Activated T-cell treated with anti-CD3 and anti-CD28 coated beads, Interleukin-2, amount 50 U/mL, for 72 hours (primary cell): ENCODE measurements at places on chromosomes 1 and 21.

GRCh38 chr21:39388811-39389155 lies 39.9 kb upstream of the HMGN1 start:
- no peak for DNase-seq
- H3K27me3 ChIP-seq, result no peaks in the 10 kb centered on the region
- no peak overlapping the region for H3K27ac ChIP-seq

DNA sequence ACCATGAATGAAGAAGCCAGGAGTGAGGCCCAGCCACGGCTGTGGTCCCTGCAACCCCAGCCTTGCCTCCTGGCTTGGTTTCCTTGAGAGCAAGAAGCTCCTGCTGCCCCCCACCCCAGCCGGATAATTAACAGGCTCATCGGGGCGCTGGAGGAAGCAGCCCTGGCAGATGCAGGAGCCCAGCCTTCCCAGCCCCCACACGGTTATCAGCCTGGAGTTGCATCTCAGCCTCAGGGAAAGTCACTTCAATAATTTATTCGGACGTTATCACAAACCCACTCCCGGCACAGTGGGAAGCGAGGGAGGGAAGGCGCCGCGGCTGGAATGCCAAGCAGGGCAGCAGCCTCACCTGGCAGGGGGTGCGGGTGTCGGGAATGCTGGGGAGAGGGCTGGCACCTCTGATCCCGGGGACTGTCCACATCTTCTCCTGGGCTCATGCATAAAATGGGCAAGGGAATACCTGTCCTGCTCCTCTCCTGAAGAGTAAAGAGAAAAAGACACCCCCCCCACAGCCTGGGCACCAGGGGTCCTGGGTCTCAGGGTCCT lies 43.3 kb upstream of the LRP8 start:
- peaks cover 22% of the 10 kb centered on the region for H3K4me1 ChIP-seq
- no peak for DNase-seq
- H3K4me3 ChIP-seq, result no peak overlapping the region

GRCh38 chr1:117696561-117696960 lies 90.7 kb downstream of the TENT5C start:
- no peak overlapping the region for H3K27ac ChIP-seq
- DNase-seq, result no peak
- H3K4me3 ChIP-seq, result no peak overlapping the region
- peaks cover 41% of the 10 kb centered on the region for H3K27me3 ChIP-seq
- no peaks in the 10 kb centered on the region for H3K36me3 ChIP-seq

DNA sequence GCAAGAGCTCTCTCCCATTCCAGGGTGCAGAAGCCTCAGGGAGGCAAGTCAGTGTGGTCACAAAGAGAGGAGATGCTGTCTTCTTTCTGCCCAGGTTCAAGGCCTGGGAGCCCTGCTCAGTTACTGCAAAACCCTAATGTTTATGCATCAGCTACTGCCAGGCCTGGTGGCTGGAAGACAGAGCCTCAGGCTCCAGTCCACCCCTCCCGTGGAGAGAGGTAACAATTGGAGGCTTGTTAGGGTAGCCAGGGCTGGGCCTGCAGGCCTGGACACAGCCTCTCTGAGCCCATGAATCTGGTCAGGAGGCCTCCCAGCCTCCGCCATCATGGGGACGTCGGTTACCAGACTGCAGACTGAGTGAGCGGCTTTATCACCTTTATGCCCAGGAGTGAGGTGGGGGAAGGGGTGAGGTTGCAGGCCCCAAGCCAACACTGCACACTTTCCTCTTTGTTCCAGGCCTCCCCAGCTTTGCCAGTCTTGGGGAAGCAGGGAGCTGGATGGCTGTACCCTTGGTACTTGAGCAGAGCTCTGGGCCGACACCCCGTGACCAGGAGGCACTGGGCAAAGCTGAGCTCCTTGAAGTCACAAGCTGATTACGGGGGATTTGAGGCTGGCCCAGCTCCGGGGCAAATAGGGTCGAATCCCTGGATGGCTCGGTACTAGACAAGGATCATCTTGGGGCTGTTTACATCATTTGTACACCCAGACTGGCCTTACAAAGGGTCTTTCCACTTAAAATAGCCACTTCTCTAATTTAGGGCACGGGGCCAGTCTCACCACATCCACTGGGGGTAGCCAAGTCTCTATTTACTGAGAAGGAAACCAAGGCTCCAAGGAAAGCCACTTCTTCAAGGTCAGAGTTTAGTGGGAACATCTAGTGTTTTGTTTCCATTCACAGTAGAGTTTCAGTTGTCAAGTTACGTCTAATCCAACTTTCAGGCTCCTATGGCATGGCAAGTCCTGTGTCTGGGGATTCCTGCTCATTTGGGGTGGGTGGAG lies 5.2 kb downstream of the SLC2A1 start:
- H3K36me3 ChIP-seq, result peaks cover 6% of the 10 kb centered on the region
- peak overlapping the region; percentile 6 for H3K27ac ChIP-seq
- peaks cover 81% of the 10 kb centered on the region for H3K4me1 ChIP-seq
- no peak for DNase-seq

GRCh38 chr1:28735961-28736449 lies 735 bp upstream of the YTHDF2 start:
- no peaks in the 10 kb centered on the region for H3K27me3 ChIP-seq
- peaks cover 33% of the 10 kb centered on the region for H3K4me1 ChIP-seq
- no peak for DNase-seq
- H3K27ac ChIP-seq, result peak overlapping the region; percentile 93

GRCh38 chr1:234676103-234676594 lies 66.2 kb upstream of the IRF2BP2 start:
- peak overlapping the region; percentile 77 for H3K4me3 ChIP-seq
- peak overlapping the region; percentile 78 for H3K27ac ChIP-seq
- peak; percentile 59 for DNase-seq
- H3K4me1 ChIP-seq, result peaks cover 14% of the 10 kb centered on the region

DNA sequence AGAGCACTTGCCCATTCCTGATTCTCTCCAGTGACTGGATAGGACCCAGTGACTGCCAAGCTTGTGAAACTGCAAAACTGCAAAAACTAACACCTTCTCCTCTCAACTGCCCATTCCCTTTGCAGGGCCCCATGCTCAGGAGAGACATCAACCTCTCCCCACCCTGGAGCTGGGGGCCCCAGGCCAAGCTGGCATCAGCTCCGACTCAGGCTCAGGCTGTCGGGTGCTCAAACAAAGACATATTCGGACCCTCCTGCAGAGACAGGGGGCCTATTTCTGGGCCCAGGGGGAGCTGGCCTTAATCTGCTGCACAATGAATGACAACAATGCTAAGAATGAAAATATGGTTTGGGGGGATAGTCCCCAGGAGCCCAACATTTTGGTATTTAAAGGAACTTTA lies 11.8 kb downstream of the LMX1A start:
- DNase-seq, result no peak
- no peak overlapping the region for H3K27ac ChIP-seq
- no peaks in the 10 kb centered on the region for H3K4me1 ChIP-seq
- H3K4me3 ChIP-seq, result no peak overlapping the region

GRCh38 chr1:62301726-62302390 lies 17.4 kb downstream of the KANK4 start:
- no peaks in the 10 kb centered on the region for H3K4me1 ChIP-seq
- no peak overlapping the region for H3K4me3 ChIP-seq
- H3K27ac ChIP-seq, result no peak overlapping the region
- no peaks in the 10 kb centered on the region for H3K27me3 ChIP-seq
- no peaks in the 10 kb centered on the region for H3K36me3 ChIP-seq

GRCh38 chr1:193677874-193678273 lies 491.5 kb upstream of the B3GALT2 start:
- H3K27ac ChIP-seq, result no peak overlapping the region
- H3K4me1 ChIP-seq, result peaks cover 6% of the 10 kb centered on the region
- H3K36me3 ChIP-seq, result no peaks in the 10 kb centered on the region

- peaks cover 39% of the 10 kb centered on the region for H3K27me3 ChIP-seq
- no peak overlapping the region for H3K4me3 ChIP-seq
- no peak overlapping the region for H3K27ac ChIP-seq
- H3K36me3 ChIP-seq, result peaks cover 8% of the 10 kb centered on the region
- H3K4me1 ChIP-seq, result peaks cover 14% of the 10 kb centered on the region
Measured at GRCh38 chr1:236400061-236400603, 6.0 kb downstream of the EDARADD start.

DNA sequence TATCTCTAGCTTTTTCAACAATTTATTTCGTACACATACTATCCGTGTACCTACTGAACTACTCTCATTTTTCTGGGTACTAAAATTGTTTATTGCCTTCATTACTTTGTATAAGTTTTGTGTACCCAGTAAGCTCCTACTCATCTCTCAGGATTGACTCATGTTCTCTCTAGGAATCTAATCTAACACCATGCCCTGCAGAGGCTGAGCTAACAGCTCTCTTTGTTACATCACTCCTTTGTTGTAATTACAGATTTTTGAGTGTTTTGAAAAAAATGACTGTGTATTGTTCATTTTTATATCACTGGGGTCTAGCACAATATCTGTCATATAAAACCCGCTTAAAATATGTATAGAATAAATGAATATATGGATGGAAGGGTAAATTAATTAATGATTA lies 167.1 kb downstream of the ATP6V1G3 start:
- H3K27me3 ChIP-seq, result no peaks in the 10 kb centered on the region
- H3K4me3 ChIP-seq, result no peak overlapping the region
- H3K36me3 ChIP-seq, result peaks cover 23% of the 10 kb centered on the region
- no peak for DNase-seq

GRCh38 chr1:232213928-232214327 lies 416.0 kb downstream of the SIPA1L2 start:
- no peaks in the 10 kb centered on the region for H3K4me1 ChIP-seq
- no peak for DNase-seq
- H3K27me3 ChIP-seq, result no peaks in the 10 kb centered on the region
- no peak overlapping the region for H3K4me3 ChIP-seq

DNA sequence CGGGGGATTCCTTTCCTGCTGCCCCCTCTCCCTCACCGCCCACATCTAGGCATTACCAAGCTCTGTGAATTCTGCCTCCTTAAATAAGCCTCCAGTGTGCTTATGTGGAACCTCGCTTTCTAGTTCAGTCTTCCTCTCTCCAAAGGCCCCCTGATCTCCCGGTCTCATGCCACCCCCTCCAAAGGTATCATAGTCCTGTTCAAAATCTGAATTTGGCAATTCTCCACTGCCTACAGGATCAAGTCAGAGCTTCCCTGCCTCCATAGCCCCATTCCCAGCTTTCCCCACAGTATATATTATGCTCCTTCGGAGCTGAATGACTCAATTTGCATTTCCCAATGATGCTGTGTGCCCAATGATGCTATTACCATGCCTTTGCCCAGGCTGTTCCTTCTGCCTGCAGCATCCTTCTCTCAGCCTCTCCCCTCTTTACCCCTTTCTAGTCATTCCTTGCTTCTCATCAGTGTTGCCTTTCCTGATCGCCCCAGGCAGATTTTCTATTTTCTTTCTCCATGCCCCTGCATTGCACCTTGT lies 1.7 kb downstream of the AZIN2 start:
- peak overlapping the region; percentile 8 for H3K4me3 ChIP-seq
- no peaks in the 10 kb centered on the region for H3K36me3 ChIP-seq
- no peak for DNase-seq
- H3K4me1 ChIP-seq, result peaks cover 13% of the 10 kb centered on the region
- peaks cover 7% of the 10 kb centered on the region for H3K27me3 ChIP-seq
- peak overlapping the region; percentile 4 for H3K27ac ChIP-seq

DNA sequence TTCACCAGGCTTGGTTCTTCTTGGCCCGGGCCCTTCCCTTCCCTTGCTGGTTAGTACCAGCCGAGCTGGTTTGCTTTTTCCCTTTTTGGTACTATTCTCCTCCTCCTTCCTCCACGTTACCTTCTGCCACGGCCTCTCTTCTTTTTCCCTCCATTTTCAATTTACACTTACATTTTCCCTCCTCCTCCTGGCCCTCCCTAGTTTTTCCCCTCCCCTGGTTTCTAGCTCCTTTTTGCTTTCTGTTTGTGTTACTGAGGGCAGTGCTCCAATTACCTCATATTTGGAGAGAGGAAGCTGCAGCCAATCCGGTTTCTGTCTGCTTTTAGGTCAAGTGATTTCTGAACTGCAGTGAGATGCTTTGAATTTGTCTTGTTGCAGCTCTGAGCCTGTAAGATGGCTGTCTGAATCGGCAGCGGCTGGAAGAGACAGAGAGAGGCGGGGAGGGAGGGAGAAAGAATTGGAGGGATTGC lies 63.7 kb downstream of the MACF1 start:
- peak overlapping the region; percentile 81 for H3K4me3 ChIP-seq
- peak overlapping the region; percentile 54 for H3K27ac ChIP-seq
- H3K36me3 ChIP-seq, result peaks cover 6% of the 10 kb centered on the region
- no peaks in the 10 kb centered on the region for H3K27me3 ChIP-seq

DNA sequence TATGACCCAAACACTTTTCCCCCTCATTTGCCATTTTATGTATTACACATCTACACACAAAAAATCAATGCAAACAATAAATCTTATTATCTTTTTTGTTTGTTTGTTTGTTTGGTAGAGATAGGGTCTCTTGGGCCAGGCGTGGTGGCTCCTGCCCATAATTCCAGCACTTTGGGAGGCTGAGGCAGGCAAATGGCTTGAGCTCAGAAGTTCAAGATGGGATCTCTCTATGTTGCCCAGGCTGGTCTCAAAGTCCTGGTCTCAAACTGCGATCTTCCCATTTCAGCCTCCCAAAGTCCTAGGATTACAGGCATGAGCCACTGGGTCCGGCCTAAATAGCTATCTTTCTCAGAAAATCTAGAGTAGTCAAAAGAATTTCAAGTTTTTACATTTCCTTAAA lies 1.2 kb upstream of the DBT start:
- H3K4me3 ChIP-seq, result no peak overlapping the region
- no peaks in the 10 kb centered on the region for H3K4me1 ChIP-seq
- no peaks in the 10 kb centered on the region for H3K27me3 ChIP-seq

GRCh38 chr1:46244656-46245371 lies 2.7 kb upstream of the RAD54L start:
- no peaks in the 10 kb centered on the region for H3K27me3 ChIP-seq
- H3K27ac ChIP-seq, result no peak overlapping the region
- DNase-seq, result no peak
- peaks cover 3% of the 10 kb centered on the region for H3K36me3 ChIP-seq

- peaks cover 16% of the 10 kb centered on the region for H3K4me1 ChIP-seq
- H3K27ac ChIP-seq, result no peak overlapping the region
- H3K36me3 ChIP-seq, result no peaks in the 10 kb centered on the region
- no peak overlapping the region for H3K4me3 ChIP-seq
Measured at GRCh38 chr1:205493241-205494085, 11.0 kb upstream of the CDK18 start.

DNA sequence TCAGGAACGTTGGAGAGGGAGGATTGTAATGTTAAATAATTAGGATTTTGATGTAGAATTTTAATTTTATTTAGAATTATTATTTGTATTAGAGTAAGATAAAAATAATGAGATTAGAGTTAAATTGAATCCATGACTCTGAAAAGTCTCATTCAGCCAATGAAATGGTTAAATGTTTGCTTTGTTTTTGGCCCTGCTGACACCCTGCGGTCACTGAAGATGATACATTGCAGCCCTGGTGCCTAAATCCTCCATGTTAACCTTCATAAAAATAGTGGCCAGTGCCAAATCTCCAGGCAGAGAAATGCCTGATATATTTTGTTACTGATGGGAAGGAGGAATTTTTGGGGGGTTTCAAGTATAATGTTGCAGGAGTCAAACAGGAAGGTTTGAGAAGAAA lies 27.3 kb upstream of the RLF start:
- no peak overlapping the region for H3K27ac ChIP-seq
- no peak for DNase-seq
- H3K27me3 ChIP-seq, result peaks cover 7% of the 10 kb centered on the region
- peaks cover 5% of the 10 kb centered on the region for H3K4me1 ChIP-seq

DNA sequence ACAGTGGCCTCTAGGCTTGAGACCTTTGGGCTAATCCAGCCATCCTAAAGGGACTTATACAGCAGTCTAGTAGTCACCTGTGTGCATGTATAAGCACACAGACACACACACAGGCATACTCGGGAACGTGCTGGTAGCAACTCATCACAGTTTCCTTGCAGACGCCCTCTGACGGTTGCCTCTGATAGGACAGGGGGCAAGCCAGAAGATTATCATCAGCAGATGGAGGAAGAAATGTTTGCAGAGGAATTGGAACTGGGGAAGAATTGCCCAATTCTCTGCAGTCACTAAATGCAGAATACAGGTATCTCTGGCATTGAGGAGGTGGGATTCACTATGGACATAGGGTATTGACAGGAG lies 222.2 kb downstream of the C1orf94 start:
- no peak for DNase-seq
- no peak overlapping the region for H3K4me3 ChIP-seq
- no peaks in the 10 kb centered on the region for H3K36me3 ChIP-seq
- H3K27me3 ChIP-seq, result peaks cover 15% of the 10 kb centered on the region
- no peak overlapping the region for H3K27ac ChIP-seq
